Omental fat pad (tissue), 4 donors: ENCODE measurements at places on chromosomes 2 and 18. TPM values are rescaled to one million over a fixed set of nuclear protein-coding genes. Genes with fewer than 3 reads are reported as not detected.

- no peak for DNase-seq
Measured at GRCh38 chr2:152222975-152223637, 47.5 kb upstream of the STAM2 start.

DNA sequence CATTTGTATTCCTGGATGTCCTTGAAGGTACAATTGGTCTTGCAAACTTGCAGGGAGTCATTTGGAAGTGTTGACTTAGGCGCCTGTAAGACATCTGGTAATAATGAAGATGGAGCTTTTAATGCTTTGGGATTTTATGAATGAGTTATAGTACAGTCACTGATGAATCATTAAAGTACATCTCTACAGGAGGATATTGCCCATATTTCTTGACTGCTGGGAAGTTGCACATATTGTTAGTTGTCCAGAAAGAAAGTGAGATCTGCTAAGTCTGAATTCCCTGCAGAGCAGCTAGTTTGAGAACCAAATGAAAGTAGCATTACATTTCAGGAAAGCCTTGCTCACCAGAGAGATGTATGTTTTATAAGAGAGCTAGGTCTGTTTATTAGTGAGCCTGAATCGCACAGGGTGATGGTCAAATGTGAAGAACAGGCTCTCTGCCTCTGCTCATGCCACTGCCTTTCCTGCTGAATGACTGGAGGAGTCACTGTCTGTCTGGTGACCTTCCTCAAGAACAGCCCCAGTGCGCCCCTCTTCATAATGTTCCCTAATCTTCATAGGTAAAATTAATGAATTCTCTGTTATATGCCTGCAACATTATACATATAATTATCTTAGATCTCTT is 138.9 kb upstream of the KLHL14 start:
- DNase-seq, result no peak

NAT8 gene
- total RNA-seq, result not detected

MRO gene
- 3.5 TPM for total RNA-seq

- DNase-seq, result no peak
Measured at GRCh38 chr2:226699321-226699720, 100.3 kb downstream of the IRS1 start.

FAM117B gene
- 12.3 TPM for total RNA-seq

TMEFF2 gene
- not detected for total RNA-seq

ADAM23 gene
- total RNA-seq, result 4.6 TPM

TMEM185B gene
- 21.5 TPM for total RNA-seq

DOK6 gene
- total RNA-seq, result 2.7 TPM

DNA sequence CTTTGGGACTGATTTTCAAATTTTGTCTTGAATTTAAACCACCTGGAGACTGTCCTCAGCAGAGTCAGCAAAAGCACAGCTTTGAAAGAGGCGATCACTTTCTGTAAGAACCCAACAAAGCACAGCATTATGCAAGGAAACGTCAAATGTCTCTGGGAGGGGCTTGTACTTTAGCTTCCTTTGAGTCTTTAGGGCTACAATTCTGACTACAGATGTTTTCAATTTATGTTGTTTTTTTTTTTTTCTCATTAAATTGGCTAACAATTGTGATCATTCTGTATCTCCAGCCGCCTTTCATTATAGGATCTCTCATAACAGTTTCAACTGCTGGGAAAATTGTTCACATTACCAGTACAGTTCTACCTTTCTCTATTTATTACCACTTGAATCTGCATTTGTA is 48.3 kb downstream of the COL3A1 start:
- DNase-seq, result no peak

TNP1 gene
- not detected for total RNA-seq

IHH gene
- not detected for total RNA-seq

DNA sequence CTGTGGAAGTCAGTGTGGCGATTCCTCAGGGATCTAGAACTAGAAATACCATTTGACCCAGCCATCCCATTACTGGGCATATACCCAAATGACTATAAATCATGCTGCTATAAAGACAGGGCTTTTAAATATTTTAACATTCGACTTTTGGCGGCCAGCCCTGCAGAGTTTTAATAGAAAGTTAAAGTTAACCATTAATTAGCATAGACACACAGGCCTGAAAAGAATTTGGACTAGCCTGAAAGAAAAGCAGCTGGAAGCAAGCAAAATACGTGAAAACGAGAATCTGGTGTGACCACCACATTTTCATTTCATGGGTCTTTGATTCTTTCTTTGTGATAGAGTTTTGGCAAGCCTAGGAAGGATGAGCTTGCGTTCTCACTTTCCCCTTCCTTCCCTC is 184.0 kb downstream of the SCG2 start:
- DNase-seq, result no peak

- DNase-seq, result no peak
Measured at GRCh38 chr18:37844209-37844970, 278.8 kb upstream of the CELF4 start.

PHLPP1 gene
- 9.6 TPM for total RNA-seq

DNA sequence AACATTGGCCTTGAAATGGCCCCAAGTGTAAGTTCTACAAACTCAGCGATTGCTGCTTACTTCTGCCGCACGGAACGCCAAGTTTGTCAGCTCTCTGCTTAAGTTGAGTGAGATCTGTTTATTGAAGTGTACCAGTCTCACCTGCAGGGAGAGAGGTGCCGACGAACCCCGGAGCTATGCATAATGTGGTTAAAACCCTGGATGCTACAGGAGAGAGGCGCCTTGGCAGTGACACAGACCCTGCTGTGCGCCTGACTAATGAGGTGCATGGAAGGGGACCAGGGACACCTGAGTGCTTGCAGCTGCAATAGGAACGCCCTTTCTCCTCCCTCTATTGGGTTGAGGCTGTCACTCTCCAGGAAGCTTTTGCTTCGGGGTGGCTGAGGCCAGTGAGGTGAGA is 979 bp downstream of the SLC9A2 start:
- no peak for DNase-seq

DNA sequence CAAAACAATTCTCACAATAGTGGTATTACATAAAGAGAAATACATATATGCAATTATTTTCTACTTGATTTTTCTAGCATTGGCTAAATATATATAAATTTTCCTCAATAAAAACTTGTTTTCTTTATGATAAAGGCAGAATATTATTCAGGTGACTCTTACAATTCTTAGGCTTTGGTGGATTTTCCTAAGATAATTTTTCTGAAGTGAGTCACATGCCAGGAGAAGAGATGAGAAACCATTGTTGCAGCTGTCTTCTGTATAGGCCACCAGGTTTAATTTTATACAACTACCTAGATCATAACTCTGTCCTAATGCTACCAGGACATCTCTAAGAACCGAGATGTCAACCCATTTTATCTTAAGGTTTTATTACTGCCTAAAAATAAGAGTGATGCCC is 552.4 kb upstream of the CDH2 start:
- no peak for DNase-seq

EMILIN1 gene
- 37.4 TPM for total RNA-seq

DNA sequence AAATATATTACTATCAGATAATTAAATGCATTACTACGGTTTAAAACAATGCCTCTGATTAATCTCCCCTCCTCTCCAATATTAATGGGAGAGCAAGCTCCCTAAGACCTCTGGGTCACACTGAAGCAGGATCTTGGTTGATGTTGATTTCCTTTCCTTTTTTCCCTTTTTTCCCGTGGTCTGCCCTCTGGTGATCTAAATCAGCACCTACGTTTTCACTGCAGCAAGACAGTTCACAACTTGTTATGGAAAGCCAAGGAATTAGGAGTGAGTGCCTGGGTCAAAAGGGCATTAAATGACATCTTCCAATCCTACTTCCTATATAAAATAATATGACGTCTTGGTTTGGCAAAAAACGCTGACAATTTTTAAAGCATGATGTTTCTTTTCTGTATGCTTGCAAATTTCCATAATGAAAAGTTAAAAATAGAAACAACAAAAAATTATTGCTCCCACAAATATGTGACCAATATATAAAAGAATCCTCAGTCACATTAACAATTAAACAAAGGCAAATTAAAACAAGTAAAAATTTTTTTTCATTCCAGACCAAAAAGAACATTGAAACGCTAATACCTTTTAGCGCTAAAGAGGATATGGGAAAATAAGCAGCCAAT is 7.9 kb upstream of the CFAP36 start:
- DNase-seq, result no peak

INPP5D gene
- total RNA-seq, result 30.5 TPM

GRCh38 chr2:153145470-153145978 is 333.0 kb downstream of the RPRM start:
- DNase-seq, result no peak

TACR1 gene
- total RNA-seq, result 0.37 TPM

GRCh38 chr18:51561821-51562220 is 364.3 kb upstream of the MEX3C start:
- no peak for DNase-seq

DNA sequence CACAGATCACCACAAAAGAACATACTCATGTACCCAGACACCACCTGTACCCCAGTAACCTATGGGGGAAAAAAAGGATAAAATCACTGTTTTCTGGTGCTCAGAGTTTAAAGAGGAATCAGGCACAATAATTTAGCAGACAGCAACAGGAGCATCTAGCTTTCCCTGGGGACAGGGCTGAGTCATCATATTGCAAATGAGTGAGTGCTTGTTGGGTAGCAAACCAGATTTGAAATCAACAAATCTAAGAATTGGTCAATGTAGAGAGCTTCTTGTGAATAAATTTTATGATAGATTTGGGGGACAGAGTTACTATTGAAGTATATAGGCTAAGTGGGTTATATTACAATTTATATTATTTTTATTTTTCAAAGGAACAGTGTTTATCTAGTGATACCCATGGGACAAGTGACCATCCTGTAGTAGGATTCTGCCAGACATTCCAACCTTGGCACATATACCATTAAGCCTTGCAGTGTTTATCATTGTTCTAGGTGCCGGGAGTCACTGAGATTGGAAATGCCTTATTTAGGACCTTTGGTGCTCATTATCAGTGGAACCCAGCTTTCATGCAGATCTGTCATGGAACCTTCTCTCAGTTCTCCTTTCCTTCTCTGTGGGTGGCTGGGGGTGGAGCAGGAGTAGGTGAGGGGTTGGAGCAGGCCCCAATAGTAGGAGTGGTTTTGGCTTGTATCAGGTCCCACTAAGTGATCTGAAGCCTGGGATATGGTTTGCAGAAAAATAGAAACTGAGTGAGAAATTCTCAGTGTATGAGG is 117.2 kb downstream of the CERS6 start:
- no peak for DNase-seq

DNA sequence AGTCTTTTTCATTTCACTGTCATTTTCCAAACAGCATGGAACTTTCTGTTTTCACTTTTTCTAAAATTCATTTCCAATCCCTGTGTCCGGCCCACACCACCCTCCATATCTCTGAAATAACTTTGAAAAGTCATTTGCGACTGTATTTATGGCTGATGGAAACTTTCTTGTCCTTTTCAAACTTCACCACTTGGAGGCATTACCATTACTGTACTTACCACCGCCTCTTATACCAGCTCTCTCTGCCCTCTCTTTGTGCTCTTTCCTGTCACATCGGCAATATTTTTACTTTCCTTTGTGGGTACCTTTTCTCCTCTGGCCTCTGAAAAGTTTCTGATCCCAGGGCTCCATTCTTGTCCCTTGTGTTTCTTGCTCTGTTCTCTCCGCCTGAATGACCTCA is 39.5 kb upstream of the IL1RL1 start:
- no peak for DNase-seq

- no peak for DNase-seq
Measured at GRCh38 chr2:191184457-191184856, 33.7 kb upstream of the STAT4 start.

DNA sequence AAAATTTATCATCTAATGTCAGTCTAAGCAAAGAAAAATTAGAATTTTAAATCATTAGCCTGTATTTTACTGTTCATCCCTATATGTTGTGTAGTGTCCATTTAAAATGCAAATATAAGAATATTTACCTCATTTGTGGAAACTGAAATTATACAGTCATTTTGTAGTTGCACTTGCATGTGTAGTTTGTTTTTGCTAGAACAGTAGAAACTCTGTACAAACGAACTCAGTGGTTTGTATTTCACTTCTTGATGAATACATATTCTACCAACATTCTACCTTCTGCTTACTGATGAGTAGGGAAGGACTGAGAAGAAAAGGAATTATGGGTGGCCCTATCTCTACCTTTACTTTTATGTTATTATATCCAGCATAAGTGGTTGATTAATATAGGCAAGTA is 29.7 kb downstream of the BMPR2 start:
- no peak for DNase-seq

- DNase-seq, result no peak
Measured at GRCh38 chr2:191544461-191545062, 133.4 kb upstream of the NABP1 start.

- DNase-seq, result no peak
Measured at GRCh38 chr2:85647823-85648526, 20.0 kb downstream of the SFTPB start.
